HuH-7 (cell line): ENCODE measurements at places on chromosomes 12 and 14.

GRCh38 chr12:78790148-78790547 lies 74.4 kb upstream of the SYT1 start:
- no peak for DNase-seq

DNA sequence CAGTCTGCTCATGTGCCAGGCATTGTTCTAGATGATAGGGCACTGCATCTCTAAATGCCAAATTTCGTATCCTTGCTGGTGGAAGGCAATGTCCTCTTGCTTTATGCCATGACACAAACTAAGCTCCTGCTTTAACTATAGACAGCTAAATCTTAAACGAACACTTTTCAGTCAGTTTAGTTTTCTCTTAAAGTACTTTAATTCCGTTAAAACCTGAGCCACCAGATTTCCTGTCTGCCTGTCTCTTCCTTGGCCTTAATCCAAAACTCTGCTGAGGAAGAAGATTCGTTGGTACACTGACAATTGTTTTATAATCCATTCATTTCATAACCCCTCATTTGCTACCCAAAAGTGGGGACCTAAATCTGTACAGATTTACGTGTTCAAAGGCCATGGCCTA lies 194.4 kb upstream of the BCL2L14 start:
- no peak for DNase-seq

- DNase-seq = no peak
These were observed 600.2 kb downstream of the TRHDE start for GRCh38 chr12:72872238-72872887.

- peak; percentile 49 for DNase-seq
These were observed 1.7 kb upstream of the C12orf56 start for GRCh38 chr12:64392221-64392620.

DNA sequence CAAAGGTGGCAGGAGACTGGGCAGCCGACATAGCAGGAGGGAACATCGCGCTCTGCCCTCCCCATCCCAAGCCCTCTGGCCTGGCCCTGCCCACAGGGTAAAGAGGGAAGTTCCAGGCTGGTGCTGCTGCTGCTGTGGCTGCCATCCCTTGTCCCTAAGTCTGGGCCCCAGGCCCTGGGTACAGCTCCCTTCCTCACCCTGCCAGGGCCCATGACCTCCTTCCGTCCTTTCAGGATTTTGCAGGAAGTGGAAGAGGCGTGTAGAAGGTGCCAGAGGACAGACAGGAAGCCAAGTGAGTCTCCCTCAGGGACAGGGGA lies 14.7 kb upstream of the NCOR2 start:
- no peak for DNase-seq
